Cerebellar cortex (tissue), 1 donor: ENCODE measurements at places on chromosomes 7 and 10.

- no peak for DNase-seq
Measured at GRCh38 chr7:116310141-116310540, 99.8 kb downstream of the TES start.

DNA sequence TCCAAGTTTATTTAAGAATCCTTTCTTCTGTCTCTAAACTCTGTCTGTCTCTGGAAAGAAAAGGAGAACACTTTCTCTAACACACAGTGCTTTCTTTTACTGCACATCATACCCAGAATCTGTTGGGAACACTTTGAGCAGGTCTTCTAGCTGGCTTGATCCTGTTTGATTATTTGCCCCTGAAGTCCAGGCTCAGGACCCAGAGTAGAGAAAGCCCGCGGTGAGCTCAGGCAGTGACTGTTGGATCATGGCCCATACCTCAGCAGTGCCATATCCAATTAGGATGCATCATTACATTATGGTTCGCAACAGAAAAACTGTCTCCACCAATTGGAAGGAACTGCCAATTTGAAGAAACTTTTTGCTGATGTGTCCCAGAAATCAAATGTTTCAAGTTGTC lies 51.4 kb downstream of the ATOH7 start:
- no peak for DNase-seq

DNA sequence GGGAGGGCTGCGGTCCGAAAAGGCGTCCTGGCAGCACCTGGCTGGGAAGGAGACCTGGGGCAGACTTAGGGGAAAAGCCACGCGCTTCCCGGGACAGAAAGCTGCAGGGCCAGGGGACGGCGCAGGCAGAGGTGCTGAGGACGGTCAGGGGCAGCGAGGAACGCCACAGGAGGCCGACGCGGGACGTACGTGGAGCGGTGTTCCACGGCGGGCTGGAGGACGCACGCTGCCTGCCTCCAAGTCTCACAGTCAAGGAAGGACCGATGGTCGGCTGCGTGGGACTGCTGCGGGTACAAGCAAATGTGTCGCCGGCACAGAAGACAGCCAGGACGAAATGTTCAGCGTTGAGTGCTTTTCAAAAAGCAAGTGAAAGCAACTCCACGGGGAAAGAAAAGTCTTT lies 245.2 kb downstream of the ELFN1 start:
- DNase-seq = no peak

- no peak for DNase-seq
Measured at GRCh38 chr7:87342231-87342630, 3.2 kb upstream of the CROT start.

- no peak for DNase-seq
Measured at GRCh38 chr10:5334196-5334880, 30.4 kb upstream of the UCN3 start.

- DNase-seq = no peak
Measured at GRCh38 chr7:25807086-25807611, 344.8 kb upstream of the NFE2L3 start.

- DNase-seq = no peak
Measured at GRCh38 chr10:90289037-90289436, 568.8 kb downstream of the HTR7 start.

DNA sequence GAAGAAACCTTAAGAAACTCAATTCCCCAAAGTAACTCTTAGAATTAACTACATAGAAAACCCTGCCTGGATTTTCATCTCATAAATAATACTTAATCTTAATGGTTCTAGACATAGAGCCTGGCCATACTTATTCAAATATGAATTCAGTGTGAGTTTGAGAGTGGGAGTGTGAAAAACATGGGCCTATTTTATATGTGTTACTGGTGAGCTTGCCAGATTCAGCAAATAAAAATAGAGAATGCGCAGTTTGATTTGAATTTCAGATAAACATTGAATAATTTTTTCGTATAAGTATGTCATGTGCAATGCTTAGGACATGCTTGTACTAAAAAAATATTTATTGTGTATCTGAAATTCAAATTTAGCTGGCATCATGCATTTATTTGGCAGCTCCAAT lies 473.9 kb upstream of the FZD8 start:
- no peak for DNase-seq

DNA sequence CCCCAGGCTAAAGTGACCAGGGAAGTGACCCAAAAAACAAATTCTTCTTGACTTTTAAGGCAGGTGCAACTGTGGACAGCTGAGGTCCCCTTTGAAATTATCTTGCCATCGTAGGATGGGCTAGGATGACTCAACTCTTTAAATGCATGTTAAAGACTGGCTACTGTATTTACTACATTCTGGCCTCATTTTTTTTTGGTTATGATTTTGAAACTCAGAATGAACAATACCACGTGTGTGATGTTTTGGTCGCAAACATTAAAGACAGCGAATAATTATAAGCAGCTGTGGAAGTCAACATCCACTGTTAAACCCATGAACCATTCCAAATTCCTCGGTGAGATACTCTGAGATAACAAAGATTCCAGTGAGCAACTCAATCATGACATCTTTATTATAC lies 1.2 kb upstream of the SLC13A4 start:
- no peak for DNase-seq

DNA sequence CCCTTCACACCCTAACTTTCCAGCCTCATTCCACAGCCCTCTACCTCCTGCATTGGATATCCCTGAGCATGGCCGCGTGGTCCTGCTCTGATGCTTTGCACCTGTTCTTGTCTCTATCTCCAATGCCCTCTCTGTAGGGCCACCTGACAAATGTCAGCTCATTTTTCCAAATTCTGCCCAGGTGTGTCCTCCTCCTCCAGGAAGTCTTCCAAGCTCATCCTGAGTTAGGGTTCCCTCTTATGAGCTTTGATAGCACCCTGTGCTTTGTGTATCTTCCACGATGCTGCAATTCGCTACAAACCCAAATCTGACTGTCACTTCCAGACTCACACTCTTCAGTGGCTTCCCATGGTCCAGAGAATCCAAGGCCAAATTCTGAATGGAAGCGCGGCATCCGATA lies 14.7 kb upstream of the SLC35B4 start:
- no peak for DNase-seq

- no peak for DNase-seq
Measured at GRCh38 chr10:102287538-102287937, 42.2 kb downstream of the GBF1 start.

GRCh38 chr10:74957285-74957961 lies 131.0 kb downstream of the KAT6B start:
- DNase-seq = no peak

- DNase-seq = no peak
Measured at GRCh38 chr10:95531058-95531809, 29.9 kb downstream of the SORBS1 start.
